ENCODE measurements at places on chromosomes 1 and 21. TPM values are rescaled to one million over a fixed set of nuclear protein-coding genes. Genes with fewer than 3 reads are reported as not detected.

- H3K27me3 ChIP-seq: no peaks in the 10 kb centered on the region
- no peaks in the 10 kb centered on the region for H3K4me1 ChIP-seq
- peaks cover 36% of the 10 kb centered on the region for H3K36me3 ChIP-seq
- no peak overlapping the region for H3K4me3 ChIP-seq
- no peak overlapping the region for H3K27ac ChIP-seq
Observed at GRCh38 chr1:173784997-173785396, 39.5 kb upstream of the DARS2 start.

- H3K36me3 ChIP-seq: no peaks in the 10 kb centered on the region
- DNase-seq: no peak
- no peaks in the 10 kb centered on the region for H3K27me3 ChIP-seq
- no peak overlapping the region for H3K27ac ChIP-seq
- no peak overlapping the region for H3K4me3 ChIP-seq
Observed at GRCh38 chr1:177927021-177927596, 42.7 kb downstream of the SEC16B start.

GRCh38 chr1:227744668-227745067 lies 9.4 kb downstream of the SNAP47 start:
- H3K4me3 ChIP-seq: no peak overlapping the region
- no peaks in the 10 kb centered on the region for H3K27me3 ChIP-seq
- no peak for DNase-seq

DNA sequence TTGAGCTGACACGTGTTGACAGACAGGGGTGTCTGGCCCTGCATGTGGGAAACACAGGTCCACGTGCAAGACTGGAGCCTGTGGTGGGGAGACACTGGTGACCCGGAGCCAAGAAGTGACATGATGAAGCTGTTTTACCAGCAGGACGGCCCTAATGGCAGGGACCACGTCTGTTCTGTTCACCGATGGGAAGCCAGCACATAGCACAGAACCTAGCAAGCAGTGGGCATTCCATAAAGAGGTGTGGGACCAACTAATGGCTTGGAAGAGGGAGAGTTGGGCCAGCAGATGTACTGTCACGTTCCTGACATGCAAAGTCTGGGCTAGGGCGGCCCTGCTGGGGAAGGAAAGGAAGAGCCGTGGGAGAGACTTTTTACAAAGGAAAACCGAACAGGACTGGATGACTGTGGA lies 15.3 kb downstream of the NAV1 start:
- no peaks in the 10 kb centered on the region for H3K4me1 ChIP-seq
- H3K27ac ChIP-seq: no peak overlapping the region
- no peaks in the 10 kb centered on the region for H3K36me3 ChIP-seq
- no peak for DNase-seq

- no peak overlapping the region for H3K4me3 ChIP-seq
- no peaks in the 10 kb centered on the region for H3K27me3 ChIP-seq
- DNase-seq: no peak
- H3K27ac ChIP-seq: no peak overlapping the region
Observed at GRCh38 chr1:113686891-113687618, 72.2 kb downstream of the PHTF1 start.

GRCh38 chr1:159992161-159992560 lies 38.1 kb upstream of the SLAMF9 start:
- no peak overlapping the region for H3K27ac ChIP-seq
- no peak overlapping the region for H3K4me3 ChIP-seq
- no peak for DNase-seq
- H3K36me3 ChIP-seq: no peaks in the 10 kb centered on the region

DNA sequence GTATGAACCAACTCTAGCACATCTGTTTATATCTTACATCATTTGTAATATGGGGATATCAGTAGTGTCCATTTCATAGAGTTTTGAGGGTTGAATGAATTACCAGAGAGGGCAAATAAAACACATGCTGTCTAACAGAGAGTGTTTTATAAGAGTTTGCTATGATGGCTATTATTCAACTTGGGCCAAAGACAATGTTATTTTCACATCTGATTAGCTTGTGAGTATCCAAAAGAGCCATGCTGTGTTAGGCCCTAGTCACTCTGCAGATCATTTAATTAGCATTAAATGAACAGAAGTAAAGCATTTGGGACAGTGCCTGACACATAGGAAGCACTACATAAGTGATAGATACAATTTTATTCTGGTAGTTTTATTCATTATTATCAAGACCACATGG lies 4.2 kb upstream of the RNF11 start:
- H3K36me3 ChIP-seq: no peaks in the 10 kb centered on the region
- H3K4me1 ChIP-seq: peaks cover 15% of the 10 kb centered on the region
- H3K27me3 ChIP-seq: no peaks in the 10 kb centered on the region
- DNase-seq: no peak
- H3K4me3 ChIP-seq: no peak overlapping the region

The C1QA gene
- not detected for total RNA-seq

Data from activated CD4-positive, alpha-beta T cell treated with anti-CD3 and anti-CD28 coated beads, Interleukin-2, amount 10 ng/mL, durations not matched to agents 7 days and 5 days (primary cell).